ENCODE measurements at places on chromosomes 1 and 21.

DNA sequence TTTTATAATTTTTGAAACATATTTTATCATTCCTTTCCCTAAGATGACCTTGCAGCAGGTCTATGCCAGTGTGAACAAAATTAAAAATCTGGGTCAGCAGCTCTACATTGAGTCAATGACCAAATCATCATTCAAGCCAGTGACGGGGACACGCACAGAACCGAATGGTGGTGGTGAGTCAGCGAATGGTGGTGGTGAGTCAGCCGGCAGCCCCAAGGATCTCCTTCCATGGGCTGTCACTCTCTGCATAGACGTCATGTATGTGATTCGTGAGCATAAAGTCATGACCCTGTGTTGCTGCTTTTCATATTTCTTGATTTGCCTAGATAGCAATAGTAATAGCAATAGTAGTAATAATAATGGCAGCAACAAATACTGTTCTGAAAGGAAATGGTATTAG, 26.3 kb downstream of the PER3 start:
- no peak for DNase-seq

- DNase-seq = no peak
These were observed 28.8 kb downstream of the AHDC1 start for GRCh38 chr1:27574871-27575831.

- no peak for DNase-seq
These were observed 521.9 kb upstream of the PRMT6 start for GRCh38 chr1:106534612-106535011.

GRCh38 chr1:153476491-153477093, 16.1 kb upstream of the S100A7 start:
- DNase-seq = no peak

DNA sequence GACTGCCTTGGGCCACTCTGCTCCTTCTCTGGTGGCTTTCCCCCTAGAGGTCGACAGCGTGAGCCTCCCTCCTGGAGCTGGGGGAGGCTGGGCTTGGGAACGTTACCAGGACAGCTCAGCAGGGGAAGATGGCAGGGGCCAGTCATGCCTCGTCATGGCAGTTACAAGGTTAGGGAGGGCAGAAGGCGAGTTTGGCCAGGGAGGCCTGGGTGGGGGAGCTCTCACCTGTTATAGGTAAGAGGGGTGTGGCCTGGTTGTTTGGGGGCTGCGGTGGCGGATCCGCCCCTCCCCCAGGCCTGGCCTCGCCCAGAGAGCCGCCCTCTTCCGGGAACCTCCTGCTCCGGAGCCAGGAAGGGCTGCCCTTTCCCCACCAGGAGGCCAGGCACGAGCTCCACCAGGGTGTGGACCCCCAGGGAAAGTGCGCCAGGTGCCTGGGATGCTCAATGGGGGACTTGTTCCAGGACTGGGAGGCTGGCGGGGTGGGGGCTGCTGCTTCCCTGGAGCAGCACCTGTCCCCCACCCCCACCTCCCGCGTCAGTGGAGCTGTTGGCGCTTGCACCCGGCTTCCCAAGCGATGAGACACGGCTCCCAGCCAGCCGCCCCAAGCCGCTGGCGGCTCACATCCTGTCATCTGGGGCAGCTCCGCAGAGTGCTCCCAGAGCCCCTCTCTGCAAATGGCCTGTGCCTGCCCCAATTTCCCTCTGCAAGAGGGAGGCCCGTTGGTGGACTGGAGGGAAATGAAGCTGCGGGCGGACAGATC, 23.6 kb upstream of the PKP1 start:
- DNase-seq = no peak

DNA sequence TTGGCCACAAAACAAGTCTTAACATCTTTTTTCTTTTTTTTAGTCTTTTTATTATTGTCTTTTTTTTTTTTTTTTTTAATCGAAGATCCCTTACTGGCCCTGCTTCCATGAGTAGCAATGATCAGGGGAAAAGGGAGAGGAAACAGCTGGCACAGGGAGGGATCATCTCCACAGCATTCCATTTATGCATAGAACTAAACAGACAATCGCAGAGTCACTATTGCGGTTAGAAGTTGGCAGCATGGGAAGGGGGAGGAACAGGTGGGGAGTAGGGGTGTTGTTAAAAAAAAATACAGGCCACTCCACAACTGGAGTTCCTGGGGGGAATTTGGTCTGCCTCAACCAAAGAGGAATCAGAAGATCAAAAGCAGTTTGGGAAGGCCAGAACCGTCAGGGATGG, 55.4 kb downstream of the C1orf185 start:
- no peak for DNase-seq

GRCh38 chr1:198318085-198318484, 161.3 kb downstream of the NEK7 start:
- DNase-seq = no peak

GRCh38 chr1:57671750-57672149, 247.9 kb upstream of the DAB1 start:
- DNase-seq = no peak

GRCh38 chr1:63691701-63692425, 82.0 kb upstream of the ROR1 start:
- peak; percentile 17 for DNase-seq

DNA sequence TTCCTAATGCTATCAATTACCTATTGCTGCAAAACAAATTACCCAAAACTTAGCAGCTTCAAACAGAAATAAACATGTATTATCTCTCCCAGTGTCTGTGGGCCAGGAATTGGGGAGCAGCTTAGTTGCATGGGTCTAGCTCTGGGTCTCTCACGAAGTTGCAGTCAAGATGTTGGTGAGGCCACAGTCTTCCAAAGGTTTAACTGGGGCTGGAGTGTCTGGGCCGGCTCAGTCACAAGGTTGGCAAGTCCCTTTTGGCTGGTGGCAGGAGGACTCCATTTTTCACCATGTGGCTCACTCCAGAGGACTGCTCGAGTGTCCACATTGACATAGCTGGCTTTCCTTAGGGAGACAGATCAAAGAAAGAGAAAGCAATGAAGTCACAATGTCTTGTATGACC, 5.0 kb upstream of the LRP8 start:
- no peak for DNase-seq

DNA sequence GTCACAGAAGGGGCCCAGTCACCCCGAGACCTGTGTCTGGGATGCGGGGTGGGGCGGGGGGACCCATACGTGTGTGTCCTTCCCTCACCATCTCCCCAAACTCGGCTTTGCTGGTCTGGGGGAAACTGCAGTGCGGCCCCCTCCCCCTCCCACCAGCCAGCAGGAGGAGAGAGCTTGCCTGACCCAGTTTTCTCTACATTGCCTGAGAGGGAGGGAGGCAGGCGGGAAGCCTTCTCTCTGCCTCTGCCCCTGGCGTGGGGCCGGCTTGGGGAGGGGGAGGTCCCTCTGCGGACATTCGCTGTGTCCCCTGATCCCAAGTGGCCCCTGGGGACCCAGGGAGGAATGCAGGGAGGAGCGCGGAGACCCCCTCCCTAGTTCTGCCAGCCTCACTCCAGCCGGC, 3.9 kb downstream of the EPHA8 start:
- DNase-seq = no peak

DNA sequence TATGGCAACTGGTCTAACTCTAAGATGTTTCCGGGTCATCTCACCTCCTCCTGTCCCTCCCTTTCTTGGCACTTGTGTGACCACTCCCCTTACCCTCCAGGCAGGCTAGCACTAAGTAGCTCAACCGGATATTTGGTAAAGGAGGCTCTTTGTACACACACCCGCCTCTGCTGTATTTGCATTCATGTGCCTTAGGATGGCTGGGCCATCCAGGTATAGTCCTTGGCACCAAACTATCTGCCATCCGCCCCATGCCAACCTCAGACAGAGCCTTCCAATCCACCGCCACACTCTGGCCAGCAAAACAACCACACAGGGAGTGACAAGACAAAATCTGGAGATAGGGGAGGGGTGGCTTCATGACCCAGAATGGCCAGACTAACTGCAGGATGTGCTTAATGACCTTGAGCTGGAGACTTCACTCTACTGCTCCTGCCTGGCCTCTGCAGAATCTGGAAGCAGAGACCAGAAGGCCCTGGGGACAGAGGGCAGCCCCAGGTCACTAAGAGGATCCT, 59.5 kb downstream of the CDK18 start:
- DNase-seq = no peak

- no peak for DNase-seq
These were observed 82.0 kb upstream of the JAK1 start for GRCh38 chr1:65048335-65048734.

DNA sequence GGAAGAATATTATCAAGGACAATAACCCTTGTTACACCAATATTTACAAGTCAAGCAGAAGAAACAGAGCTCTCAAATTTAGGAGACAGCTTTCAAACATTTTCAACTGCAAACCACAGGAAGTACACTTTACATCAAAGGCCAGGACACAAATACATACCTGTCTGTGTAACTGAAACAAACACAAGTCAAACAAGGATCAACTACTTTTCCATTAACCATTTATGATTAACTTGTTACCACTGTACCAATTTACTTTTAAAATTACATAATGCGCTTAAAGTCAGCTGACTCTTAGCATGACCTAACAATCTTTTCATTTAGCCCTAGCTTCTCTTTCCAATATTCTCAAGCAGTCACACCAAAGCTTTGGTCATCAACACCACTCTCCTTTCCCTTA, 43.5 kb downstream of the TRIM33 start:
- DNase-seq = peak; percentile 12

GRCh38 chr1:48017716-48018115, 20.5 kb upstream of the TRABD2B start:
- DNase-seq = no peak

- no peak for DNase-seq
These were observed 149.6 kb downstream of the SEC16B start for GRCh38 chr1:177820213-177820612.
